ENCODE measurements at places on chromosomes 1 and 21.

DNA sequence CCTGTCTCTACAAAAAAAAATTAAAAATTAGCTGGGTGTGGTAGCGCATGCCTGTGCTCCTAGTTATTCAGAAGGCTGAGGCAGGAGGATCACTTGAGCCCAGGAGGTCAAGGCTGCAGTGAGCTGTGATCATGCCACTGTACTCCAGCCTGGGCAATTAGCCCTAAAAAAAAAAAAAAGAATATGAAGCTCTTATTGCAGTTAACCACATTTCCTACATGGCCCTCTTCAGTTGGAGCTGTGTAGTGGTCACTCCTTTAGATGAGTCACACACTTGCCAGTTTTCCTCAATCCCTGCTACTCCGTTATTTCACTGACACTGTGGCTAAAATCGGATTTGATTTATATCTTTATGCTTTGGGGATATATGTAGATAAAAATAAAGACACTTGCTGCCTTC lies 11.8 kb downstream of the NFYC start:
- DNase-seq = no peak

DNA sequence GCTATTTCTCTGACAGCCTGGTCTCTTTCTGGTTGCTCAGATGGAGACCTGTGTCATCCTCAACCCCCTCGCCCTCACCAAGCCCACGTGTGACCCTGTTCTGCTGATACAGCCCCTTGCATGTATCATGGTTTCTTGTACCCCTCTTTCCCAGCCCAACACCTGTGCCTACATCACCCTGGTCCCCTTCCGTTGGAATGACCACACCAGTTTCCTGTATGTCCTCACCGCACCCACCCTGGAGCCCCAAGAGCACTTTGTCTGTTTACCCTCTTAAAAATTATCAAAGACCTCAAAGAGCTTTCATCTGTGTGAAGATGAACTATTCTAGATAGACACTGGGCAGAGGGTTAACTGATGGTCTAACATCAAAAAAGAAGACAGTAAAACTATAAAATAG lies 179.5 kb downstream of the GALNT2 start:
- no peak for DNase-seq

DNA sequence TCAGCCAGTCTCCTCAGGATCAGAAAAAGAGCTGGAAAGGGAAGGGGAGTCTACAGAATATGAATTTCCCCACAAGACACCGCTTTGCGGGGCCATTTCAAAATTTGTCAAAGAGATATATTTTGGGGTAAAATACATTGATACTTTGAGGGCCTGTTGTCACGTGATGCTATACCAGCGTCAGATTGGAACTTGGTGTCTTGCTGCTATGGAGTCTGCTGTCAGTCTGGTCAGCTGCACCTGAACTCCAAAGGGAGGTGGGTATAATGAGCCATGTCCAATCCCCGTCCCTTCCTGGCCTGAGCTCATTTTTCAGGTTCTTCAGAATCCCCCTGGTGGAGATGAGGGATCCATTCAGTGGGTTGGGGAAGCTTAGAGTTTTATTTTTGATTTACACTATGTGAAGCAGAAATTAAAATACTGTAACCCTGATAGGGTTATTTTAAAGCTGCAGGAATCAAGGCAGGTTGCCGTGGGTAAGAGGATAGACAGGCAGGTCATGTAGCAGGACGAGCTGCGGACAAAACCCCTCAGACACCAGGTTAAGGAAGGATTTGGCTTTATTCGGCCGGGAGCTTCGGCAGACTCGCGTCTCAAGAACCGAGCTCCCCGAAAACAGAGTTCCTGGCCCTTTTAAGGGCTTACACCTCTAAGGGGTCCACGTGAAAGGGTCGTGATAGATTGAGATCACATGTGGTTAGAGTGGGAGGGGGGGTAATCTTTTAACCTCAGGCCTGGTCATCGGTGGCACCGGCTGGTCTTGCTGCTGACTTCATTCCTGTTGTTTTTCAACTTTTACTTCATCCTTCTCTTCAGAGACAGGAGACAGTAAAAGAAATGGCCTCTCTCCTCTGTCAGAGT lies 2.2 kb upstream of the POFUT2 start:
- peak; percentile 5 for DNase-seq

DNA sequence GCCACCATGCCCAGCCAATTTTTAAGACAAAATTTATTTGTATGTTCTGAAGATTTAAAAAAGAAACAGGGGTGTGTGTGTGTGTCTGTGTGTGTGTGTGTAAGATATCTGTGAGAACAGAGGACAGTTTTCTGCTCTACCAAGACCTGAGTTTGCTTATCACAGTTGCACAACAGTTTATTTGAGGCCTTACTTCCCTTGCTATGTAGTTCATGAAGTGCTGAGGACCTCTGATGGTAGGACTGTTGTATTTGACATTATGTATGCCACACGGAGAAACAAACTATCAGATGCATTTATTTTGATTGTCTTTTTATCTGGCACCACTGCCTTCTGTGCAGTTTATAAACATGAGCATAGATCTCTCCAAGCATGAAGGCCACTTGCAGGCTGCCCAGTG lies 355.2 kb downstream of the PBX1 start:
- no peak for DNase-seq

- DNase-seq = no peak
These were observed 57.2 kb downstream of the LEPR start for GRCh38 chr1:65477414-65478378.

DNA sequence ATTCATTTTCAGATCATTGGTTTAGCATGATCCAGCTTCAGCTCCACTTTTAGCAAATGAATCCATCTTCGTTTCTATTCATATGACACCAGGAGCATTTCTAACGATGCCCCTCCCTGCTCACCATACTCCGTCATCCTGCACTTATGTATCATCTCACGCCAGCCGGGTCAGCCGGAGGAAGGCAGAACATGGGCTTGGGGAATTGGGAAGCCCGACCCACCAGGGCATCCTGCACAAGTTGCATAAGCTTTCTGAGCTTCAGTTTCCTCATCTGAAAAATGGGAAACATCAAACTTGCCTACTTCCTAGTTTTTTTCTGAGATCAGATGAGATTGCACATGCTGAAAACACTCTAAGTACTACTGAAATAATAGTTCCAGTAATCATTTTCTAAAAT lies 194.7 kb downstream of the AK5 start:
- DNase-seq = no peak

DNA sequence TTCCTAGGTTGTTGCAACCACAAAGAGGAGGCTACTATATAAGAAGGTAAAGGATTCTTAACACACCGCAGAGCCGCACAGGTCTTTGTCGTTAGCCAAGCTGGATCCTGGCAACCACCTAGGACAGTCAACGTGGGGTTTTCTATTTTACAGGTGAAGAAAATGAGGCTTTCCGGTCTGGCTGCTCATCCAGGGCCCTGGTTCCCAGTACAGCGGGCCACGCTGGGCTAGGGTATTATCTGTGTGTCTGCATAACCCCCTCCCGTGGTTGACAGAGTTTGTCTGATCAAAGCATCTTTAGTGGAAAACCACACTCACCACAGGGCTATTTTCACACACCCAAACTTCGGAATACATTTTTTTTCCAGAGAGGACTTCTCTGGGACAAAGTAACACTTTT lies 39.0 kb upstream of the PDE9A start:
- no peak for DNase-seq

GRCh38 chr1:159222075-159222865 lies 17.6 kb downstream of the ACKR1 start:
- DNase-seq = no peak

GRCh38 chr21:35343046-35343819 lies 294.1 kb upstream of the RUNX1 start:
- peak; percentile 6 for DNase-seq

- DNase-seq = no peak
These were observed 3.9 kb upstream of the CDK18 start for GRCh38 chr1:205500240-205501233.

- no peak for DNase-seq
These were observed 30.9 kb downstream of the SNAP47 start for GRCh38 chr1:227766015-227766634.

- no peak for DNase-seq
These were observed 6.8 kb upstream of the YBX1 start for GRCh38 chr1:42675467-42675866.

DNA sequence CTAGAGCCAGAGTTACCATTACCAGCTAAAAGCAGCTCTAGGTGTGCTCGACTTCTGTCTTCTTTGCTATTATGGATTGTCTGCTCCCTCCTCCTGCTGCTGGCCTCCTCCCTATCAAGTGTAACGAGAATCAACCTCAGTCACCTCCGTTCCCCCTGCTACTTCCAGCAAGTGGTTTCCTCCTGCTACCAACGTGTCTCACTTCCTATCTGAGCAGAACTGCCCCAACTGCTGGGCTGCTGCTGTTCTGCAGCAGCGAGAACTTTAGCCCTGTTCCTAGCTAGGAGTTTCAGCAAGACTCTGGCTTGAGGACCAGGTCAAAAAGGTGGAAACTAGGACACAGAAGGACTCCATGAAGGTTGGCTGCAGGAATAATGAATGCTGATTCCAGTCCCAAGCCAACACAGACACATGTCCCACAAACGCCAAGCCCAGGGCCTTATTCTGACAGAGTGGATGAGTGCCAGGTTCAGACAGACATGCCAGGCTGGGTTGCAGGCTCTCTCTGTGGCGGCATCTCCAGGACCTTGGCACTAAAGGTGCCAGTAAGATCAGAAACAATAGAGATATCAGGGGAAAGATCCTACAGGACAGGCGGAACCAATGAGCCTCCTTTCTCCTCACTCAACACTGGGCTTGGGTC lies 46.9 kb downstream of the CD34 start:
- peak; percentile 66 for DNase-seq

DNA sequence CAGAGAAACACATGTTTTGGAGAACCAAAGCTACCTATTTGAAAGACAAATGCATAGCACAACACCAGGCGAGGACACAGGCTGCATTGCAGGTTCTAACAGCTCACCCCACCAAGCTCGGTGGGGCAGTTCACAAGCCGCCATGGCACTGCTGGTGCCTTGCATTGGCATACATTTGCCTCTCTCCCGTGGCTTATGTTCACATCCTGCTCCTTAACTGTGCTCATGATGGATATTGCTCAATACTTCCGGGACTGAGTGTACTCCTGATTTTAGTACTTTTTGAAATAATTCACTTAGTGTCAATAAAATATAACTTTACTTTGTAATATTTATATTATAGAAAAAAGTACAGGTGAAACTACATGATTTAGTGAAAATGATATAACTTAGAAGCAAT lies 1187.4 kb upstream of the NCAM2 start:
- DNase-seq = no peak

DNA sequence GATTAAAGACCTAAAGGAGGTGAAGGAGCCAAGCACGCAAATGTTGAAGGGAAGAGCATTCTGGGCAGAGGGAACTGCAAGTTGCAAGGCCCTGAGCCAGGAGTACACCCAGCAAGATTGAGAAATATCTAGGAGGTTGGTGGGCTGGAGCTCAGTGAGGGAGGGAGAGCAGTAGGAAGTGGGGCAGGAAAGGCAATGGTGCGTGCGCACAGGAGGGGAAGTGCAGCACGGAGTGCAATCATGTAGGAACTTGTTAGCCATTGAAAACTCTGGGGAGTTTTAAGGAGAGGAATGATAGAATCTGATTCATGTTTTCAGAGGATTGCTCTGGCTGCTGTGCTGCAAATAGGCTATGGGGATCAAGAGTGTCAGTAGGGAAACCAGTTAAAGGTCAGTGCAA lies 13.2 kb upstream of the IGSF3 start:
- DNase-seq = no peak

DNA sequence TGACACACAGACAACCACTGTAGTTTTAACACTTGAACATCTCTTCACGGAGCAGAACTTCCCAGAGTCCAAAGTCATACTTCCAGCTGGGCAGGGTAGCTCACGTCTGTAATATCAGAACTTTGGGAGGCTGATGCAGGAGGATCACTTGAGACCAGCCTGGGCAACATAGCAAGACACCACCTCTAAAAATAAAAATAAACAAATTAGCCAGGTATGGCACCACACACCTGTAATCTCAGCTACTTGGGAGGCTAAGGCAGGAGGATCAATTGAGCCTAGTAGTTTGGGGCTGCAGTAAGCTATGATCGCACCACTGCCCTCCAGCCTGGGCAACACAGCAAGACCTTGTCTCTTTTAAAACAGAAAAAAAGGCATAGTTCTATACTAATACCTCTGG lies 24.3 kb upstream of the EFHD2 start:
- DNase-seq = no peak

DNA sequence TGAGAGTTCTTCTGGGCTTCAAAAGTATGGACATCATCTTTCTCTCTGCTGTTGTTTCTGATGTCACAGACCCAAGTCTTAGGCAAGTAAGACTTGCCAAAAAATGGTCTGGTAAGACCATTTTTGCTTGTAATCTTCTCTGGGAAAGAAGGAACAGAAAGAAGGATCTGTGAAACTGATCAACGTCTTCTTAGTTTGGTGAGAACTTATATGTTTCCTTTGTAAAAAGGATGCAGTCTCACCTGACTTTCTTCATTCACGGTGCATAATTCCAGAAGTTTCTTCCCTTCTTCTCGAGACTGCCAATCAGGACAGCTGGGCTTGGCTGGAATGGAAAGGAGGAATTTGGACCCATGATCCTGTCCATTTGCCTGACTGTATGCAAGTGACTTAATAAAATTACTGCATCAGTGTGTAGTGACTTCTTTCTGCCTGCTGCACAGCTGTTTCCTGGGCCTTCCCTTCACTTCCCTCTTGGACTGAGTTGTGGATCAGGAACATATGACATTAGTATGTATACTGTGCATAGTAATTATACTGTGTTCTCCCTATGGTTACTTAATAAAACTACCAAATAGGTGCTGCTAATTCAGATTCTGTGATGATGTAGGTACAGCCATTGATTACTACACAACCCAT lies 7.6 kb upstream of the DENND1B start:
- DNase-seq = no peak

DNA sequence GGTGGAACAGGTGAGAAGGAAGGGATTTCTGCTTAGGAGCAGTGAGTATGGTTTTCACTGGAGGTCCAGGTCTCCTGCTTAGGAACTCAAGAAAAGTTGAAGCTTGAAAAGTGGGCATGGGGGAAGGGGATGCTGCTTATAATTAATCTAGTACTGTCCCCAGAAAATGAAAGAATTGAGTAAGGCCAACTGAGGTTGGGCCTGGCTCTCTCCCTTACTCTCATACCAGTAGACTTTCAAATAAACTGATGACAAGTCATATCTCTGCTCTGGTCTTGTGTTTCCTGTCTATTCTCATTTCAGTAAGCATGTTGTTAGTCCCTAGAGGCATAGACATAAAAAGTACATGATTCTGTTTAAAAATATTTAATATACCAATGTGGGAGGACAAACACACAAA lies 26.4 kb downstream of the CD48 start:
- DNase-seq = no peak

- DNase-seq = no peak
These were observed 175.6 kb upstream of the DAB1 start for GRCh38 chr1:57599236-57599994.

- no peak for DNase-seq
These were observed 16.9 kb upstream of the GLIS1 start for GRCh38 chr1:53755874-53756273.

DNA sequence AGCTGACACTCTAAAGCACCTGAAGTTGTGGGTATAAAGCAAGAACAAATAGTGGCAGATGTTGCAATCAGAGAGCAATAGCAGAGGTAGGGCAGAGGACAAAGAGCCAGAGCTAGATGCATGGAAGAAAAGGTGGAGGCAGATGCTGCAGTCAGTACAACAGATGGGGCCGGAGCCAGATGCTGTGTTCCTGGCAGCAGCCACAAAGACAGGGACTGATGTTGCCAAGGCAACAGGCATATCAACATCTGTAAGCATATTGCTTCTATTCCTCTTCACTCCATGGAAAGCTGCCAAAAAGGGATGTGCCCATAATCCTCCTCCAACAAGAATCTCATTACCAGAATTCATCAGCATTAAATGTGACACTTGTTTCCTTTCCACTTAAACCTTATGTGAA lies 108.0 kb downstream of the TNNI3K start:
- no peak for DNase-seq

- no peak for DNase-seq
These were observed 918.4 kb upstream of the ADAMTS5 start for GRCh38 chr21:27885296-27885711.
